ENCODE measurements at places on chromosomes 11 and 22. TPM values are rescaled to one million over a fixed set of nuclear protein-coding genes. Genes with fewer than 3 reads are reported as not detected.

Gene MMP7
- total RNA-seq: not detected

Gene OR6T1
- not detected for total RNA-seq

DNA sequence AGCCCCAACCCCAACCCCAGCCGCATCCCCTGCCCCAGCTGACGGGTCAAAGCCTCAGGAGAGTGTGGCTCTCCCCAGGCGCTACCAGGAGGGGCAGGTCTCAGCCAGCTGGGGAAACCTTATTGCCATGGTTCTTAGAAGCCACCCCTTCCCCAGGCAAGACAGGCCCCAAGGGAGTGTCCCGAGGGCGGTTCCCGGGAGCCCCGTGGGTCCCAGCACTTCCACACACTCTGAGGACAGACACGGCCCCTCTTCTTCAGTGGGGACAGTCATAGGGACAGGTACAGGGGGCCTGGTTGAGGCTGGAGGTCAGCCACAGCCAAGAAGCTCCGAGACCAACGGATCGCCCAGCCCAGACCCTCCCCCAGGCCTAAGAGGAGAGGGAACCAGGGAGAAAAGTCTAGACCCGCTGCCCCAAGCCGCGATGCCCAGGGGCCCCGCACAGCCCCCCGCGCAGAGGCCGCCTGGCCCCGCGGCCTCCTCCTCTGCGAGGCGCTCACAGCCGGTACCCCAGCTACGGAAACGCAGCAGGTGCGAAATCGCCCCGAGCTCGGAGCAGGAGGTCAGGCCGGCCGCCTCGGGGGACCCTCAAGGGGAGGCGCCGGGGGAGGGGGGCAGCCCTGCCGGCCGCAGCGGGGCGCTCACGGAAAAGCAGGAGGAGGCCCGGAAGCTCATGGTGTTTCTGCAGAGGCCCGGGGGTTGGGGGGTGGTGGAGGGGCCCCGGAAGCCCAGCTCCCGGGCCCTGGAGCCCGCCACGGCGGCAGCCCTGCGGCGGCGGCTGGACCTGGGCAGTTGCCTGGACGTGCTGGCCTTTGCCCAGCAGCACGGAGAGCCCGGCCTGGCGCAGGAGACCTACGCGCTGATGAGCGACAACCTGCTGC, 2.6 kb downstream of the KLHDC7B start:
- no peak for DNase-seq

- peak; percentile 98 for DNase-seq
Measured at GRCh38 chr11:62771144-62772021, at the start of gene TAF6L. Gene TAF6L (plus strand): TSS chr11:62771396. CDS start chr11:62775784, 4,388 bp downstream.

DNA sequence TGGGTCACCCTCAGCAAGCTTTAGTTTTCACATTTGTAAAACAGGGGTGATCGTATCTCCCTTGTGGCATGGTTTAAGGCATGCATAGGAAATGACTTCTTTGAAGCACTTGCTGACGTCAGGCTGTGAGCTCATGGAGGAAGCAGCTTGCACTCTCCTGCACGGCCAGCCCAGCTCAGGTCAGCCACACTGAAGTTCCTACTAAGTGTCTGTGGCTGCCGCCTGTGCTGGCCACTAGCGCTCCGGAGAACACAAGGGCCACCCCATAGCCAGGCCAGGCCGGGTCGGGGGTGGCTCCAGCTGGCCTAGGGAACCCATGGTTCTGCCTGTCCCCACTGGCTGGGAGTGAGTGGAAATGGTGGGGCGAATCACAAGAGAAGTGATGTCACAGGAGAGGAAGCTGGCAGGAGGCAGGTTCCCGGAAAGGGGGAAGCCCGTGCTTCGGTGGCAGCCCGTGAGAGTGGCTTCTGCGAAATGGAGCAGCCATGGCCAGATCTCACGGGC, 28.2 kb downstream of the KCTD17 start:
- peak; percentile 6 for DNase-seq

Gene SMTNL1
- total RNA-seq: not detected

- no peak for DNase-seq
Measured at GRCh38 chr11:211295-211694, 3.8 kb downstream of the RIC8A start.

DNA sequence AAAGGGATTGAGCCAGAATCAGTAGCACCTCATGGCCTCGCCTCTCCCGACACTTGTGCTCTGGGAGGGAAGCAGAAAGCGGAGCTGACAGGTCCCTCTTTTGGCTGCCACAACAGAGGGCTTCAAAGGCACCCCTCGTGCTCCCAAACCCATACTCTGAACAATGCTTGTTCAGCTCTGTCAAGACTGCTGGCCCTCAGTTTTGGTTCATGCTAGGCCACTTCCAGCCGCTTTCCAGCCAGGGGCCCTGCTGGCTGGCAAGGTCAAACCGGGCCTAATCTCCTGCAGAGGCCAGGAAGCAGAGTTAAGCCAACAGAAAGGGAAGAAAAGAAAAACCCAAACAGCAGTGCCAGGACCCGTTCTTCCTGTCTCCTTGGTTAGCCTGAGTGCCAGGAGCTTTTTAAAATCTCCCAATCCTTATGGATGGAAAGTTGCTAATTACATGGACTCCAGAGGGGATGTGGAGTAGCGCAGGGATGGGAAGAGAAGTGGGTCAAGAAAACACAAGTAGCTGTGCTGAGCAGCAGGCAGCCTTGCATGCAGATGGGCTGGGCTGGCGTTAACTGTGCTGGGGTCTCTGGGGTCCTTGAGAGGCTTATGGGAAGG, 150.6 kb downstream of the GRIK4 start:
- DNase-seq: no peak

- DNase-seq: no peak
Measured at GRCh38 chr11:65615950-65616574, 486 bp downstream of the PCNX3 start.

DNA sequence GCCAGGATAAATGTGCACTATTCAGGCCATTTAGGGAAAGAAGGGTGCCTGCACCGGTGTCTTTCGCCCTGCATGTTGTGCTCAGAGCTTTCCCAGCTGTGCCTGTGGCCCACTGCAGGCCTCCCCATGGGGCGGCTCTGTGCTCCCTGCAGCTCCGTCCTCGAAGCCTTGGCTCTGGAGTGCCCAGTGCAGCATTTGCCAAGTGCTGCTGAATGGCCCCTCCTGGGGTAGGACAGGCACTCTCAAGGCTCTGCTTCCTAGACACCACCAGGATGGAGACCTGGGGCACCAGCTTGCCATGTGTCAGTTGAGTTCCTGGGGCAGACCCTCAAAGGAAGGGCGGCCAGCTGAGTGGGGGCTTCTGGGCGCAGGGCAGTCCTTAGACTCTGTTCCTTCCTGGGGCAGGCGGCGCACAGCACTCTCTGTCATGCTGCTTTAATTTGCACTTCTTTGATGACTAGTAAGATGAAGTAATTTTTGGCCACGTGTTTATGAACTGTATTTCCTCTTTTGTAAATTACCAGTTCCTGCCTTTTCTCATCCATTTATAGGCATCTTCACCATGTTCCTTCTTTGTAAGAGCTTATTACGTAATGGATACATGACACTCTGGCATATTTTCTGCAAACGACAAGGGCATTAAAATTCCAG, 32.1 kb upstream of the GNB1L start:
- DNase-seq: peak; percentile 46

DNA sequence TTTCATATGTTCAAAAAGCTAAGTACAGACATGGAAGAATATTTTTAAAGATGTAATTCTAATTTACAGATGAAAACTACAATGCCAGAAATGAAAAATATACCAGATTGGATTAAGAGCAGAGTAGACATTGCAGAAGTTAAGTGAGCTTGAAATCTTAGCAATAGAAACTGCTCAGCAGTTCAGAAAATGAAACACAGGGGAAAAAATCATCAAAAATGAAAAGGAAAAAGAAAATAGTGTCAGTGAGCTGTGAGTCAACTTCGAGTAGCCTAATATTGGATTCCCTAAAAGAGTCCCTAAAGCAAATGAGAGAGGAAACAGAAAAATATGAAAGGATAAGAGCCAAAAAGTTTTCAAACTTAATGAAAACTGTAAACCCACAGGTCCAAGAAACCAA, 25.8 kb upstream of the IL10RA start:
- DNase-seq: no peak

DNA sequence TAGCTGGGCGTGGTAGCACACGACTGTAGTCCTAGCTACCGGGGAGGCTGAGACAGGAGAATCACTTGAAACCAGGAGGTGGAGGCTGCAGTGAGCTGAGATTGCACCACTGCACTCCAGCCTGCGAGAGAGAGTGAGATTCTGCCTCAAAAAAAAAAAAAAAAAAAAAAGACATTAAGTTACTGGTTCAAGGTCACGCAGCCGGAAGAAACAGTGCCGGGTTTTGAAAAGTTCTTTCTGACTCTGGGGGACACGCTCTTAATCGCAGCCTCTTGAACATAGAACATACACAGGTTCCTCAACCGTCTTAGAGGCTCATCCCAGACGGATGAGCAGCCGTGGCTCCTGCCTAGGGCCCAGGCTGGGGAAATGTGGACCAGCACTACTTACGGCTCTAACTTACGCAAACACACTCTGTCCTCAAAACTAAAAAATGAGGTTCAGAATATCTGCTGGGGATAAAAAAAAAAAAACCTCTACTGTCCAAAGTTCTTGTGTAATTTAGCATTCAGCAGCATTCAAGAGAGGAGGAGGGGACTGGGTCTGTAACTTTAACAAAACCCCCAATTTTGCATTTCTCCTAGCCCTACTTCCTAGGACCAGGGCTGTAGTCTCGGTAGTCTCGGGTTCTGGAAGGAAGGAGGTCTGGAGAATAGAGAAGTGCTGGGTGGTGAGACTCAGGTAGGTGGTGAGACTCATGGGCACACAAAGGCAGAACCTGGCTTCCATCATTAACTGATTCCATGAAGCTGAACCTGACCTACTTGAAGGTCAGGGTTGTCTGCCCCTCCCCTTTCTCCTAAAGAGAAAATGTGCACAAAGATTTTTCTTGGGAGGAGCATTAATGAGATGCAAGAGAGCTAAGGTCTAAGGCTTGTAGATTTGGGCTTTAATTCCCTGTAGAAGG, 6.0 kb downstream of the SPTBN2 start:
- DNase-seq: no peak

- peak; percentile 32 for DNase-seq
Measured at GRCh38 chr11:125663910-125664309, 16.7 kb downstream of the ACRV1 start.

DNA sequence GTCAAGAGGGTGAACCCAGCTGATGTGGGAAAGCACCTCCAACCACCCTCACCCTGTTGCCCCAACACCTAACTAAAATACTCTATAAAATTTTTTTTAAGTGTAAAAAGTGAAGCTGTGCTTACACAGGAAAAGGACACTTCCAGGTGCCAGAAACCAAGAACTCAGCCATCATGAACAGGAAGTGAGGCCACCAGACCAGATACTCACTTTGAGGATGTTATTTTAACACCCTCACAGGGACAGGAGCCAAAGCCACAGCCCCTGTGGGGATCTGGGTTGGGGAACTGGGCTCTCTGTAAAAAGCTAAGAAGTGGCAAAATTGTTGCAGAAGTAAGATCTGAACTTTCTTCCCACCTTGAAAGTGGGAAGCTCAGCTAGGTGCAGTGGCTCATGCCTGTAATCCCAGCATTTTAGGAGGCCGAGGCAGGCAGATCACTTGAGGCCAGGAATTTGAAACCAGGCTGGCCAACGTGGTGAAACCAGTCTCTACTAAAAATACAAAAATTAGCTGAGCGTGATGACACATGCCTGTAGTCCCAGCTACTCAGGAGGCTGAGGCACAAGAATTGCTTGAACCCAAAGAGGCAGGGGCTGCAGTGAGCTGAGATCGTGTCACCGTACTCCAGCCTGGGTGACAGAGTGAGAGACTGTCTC, 3.8 kb downstream of the RSPH14 start:
- peak; percentile 22 for DNase-seq

DNA sequence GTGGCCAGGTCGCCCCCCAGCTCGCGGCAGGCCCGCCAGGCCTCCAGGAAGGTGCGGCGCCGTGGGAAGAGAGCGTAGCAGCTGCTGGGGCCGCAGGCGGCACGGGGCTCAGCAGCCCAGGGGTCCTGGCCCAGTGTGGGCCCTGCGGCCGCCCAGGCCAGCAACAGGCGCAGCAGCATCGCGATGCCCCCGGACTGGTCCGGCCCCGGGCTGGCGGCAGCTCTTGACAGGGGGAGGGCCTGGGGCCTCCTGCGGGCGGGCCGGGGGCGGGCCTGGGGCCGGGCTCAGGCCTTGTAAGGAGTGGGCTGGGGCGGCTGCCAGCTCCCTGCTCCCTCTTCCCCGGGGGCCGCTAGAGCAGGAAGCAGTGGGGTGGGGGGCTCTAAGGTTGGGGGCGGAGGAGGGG, at the start of gene CD248:
Gene CD248 (minus strand): TSS at position 196 of the 403 bp plus-strand sequence. CDS start 17 bp downstream, at position 179.
- no peak for DNase-seq

DNA sequence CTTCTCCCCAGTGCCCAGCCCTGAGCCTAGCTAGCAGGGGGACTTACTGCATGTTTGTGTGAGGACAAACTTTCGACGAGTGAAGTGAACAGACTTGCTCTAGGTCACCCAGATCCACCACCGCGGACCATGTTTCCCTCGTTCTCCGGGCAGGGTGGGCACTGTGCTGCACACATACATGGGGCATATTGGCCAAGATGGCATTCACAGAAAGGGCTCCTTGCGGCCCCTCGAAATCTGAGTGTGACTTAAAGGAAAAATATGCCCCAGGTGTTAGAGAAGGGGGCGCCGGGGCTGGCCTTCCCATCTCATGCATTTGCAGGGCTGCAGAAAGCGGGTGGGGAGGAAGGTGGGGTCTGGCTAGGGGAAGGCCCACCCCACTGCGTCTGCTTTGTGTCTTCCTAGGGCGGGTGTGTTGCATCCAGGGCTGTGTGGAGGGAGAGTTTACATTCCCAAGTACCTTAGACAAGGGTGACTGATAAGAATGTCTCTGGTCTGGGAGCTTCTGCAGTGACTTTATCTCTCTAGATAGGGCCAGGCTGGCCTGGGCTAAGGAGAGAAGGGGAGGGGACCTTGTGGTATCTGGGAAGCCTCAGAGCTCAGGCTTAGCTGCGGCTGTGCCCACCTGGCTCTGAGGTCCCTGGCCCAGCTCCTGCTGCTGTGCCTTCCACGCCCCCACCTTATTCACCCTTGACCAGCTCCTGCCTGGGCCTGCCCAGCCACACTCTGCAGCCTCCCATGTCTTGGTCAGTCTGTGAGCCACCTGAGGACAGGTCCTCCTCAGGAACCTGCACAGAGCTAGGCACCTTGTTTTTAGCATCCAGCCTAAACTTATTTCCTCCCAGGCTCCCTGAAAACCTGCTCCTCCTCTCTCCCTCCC, 45.8 kb downstream of the LRRC32 start:
- DNase-seq: no peak
